ENCODE measurements at places on chromosomes 3 and 15. TPM values are rescaled to one million over a fixed set of nuclear protein-coding genes. Genes with fewer than 3 reads are reported as not detected.
A peak's percentile ranks its signal among the peaks of the same experiment; 100 is the strongest.

DNA sequence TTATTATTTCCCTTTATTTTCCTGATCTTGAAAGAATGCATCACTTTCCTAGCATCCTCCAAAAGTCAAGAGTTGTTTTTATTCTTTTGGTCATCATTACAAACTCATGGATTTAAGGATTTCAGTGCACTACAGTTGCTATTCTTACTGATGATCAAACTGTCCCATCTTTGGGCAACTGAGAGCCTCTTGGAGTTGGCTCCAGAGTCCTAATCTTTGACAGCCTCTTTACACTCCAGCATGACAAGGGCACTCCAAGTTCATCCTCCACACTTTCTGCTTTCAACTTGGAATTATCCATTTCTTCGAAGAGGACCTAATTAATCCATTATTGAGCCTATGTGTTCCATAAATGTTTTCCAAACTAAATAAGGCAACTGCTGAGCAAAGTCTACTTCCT lies 5.7 kb downstream of the UACA start:
- DNase-seq: no peak

GRCh38 chr3:152298393-152299248 lies 29.9 kb downstream of the MBNL1 start:
- peak; percentile 65 for DNase-seq

DNA sequence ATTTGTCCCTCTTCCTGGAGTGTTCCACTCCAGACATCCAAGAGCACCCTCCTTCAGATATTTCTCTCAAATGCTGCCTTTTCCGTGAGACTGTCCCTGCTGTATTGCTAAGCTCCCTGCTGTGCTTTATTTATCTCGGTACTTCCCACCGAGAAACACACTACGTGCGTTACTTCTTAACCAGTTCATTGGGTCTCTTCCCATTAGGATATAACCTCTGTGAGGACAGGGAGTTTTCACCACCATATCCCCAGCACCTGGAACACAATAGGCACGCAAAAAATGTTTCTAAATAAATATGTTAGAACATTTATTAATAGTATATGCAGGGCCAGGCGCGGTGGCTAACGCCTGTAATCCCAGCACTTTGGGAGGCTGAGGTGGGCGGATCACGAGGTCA lies 308.7 kb upstream of the IL12A start:
- no peak for DNase-seq

- DNase-seq: no peak
Observed at GRCh38 chr15:56538901-56539545, 74.1 kb upstream of the MNS1 start.

DNA sequence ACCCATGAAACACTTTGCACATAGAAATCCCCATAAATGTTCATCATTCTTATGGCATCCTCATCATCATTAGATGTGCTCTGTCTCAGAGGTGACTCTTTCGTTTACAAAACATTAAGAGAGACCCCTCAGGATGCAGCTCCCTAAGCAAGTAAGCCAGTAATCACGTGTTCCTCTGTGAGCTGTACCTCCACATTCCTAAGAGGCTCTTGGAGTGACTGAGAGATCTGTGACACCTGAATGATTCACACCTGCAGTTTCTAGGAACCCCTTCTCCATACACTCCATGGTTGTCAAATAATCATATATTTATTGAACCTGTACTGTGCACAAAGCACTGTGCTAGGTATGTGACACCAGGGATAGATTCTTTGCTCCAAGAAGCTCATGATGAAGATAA lies 602.4 kb downstream of the UNC13C start:
- DNase-seq: no peak

- DNase-seq: no peak
Observed at GRCh38 chr3:128080323-128081080, 28.3 kb downstream of the SEC61A1 start.

GRCh38 chr3:4523710-4524698 lies 30.9 kb downstream of the ITPR1 start:
- DNase-seq: no peak

DNA sequence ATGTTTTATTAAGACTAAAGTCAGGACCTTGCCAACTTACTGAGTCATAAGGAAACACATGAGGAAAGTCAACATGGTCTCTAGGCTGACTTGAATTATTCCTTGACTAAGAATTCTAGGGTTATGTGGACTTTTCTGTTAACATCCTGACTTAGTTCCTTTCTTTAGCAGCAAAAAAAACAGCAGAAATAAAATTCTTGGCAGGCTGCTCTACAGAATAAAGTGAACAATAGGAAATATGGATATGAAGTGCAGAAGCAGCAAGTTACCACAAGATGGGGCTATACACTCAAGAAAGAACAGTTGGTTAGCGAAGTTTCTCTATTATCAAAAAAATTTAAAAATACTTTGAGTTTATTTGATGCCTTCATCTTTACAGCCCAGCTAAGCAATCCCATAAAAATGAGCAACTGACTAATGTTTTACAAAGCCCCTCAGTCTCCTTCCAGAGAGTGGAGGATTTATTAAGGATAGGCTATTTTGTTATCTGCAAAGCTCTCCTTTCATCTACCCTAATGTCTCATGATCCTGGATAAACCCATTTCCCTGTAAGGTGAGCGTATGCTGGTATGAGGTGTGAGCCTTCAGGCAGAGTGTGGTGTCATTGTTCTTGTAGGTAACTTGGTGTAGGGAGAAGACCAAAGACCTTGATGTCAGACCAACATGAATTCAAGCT lies 23.1 kb upstream of the MCCC1 start:
- no peak for DNase-seq

- DNase-seq: peak; percentile 82
Observed at GRCh38 chr15:38130740-38131498, 121.7 kb upstream of the SPRED1 start.

DNA sequence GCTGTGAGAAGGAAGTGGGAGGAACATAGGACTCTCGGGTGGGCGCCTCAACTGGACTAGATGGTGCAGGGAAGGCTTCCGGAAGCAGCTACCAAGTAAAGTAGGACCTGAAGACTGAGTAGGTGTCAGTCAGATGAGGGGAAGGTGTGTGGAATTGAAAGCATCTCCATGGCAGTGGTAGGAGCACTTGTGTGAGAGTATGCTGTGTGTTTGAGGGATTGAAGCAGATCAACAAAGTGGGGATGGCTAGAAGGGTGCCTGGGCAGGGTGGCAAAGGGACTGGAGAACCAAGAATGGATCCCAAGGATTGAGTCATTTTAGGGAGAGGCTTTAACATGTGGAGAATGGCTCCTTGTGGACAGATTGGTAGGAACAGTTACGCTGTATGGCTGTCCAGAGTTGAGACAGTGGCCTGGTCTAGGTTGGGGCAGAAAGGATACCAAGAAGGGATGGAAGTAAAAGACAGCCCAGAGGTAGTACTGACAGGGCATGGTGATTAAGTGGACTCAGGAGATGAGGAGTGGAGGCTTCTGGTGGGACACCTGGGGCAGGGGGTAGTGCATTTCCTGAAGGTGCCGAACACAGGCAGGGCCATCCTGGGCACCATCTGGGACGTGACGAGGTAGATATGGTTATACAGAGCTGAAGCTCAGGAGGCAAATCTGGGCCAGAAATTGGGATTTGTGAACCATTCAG lies 1.5 kb downstream of the UQCC5 start:
- DNase-seq: no peak

DNA sequence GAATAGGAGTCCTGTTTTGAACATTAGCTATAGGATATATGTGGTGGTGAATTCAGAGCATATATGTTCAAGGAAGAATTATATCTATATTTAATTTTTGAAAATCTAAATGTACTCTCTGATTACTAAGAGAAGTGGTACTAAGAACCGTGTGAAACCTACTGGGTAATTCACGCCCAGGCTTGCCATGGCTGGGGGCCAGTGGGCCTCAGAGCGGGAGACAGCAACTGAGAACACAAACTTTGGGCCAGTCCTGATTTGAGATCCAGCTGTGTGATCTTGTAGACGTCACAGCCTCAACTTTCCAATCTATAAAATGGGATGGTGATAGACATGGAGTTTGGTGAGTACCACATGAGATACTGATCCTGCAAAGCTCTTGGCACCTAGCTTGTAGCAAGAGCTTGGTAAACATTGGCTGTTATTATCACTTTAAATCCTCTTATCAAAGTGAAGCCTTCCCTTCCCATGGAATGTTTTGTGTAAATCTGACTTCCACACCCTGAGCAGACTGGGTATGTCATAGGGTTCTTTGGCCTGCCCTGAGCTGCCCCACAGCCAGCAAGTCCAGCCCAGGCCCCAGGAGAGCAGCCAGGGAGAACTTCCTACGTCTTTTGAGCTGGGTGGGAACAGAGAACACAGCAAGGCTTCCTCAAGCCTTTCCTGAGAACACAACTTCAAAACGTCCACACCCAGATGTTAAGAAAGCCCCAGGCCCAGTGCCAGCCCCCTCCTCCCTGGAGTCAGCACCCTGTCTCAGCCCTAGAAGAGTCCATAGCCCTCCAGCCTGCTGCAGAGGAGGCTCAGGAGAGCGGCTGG lies 8.2 kb upstream of the PAQR5 start:
- peak; percentile 92 for DNase-seq

DNA sequence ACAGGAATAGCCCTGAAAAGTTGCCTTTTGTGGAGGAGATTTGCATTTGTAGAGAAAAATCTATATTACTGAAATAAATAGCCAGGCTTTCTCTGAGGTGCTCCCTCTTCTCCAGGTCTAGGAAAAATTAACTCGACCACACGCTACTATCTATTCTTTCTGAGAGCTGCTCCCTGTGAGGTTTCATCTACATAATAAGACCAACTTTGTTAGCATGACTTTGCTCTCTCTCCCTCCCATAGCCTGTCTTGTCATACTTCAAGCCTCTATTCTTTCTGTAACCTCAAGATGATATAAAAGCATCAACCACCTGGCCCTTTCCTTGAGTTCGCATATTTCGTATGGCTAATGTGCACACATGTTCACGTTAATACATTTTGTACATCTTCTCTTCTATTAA lies 75.8 kb upstream of the STRIT1 start:
- DNase-seq: no peak

DNA sequence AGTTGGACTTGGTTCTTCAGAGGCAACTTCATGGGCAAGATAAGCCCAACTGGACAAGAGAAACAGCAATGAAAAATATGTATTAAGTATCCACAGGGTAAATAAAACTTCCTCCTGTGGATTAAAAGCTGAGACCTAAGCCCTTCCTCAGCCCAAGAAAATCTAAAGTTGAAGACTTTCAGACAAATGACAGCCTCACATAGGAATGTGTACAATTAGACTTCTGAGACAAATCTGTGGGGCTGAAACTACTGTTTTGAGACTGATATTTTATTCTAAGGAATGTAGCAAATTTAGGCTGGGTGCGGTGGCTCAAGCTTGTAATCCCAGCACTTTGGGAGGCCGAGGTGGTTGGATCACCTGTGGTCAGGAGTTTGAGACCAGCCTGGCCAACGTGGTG lies 74.2 kb upstream of the IL12A start:
- no peak for DNase-seq

The NR2E3 gene
- total RNA-seq: 0.26 TPM

The STRA6 gene
- total RNA-seq: not detected

The GNAT1 gene
- total RNA-seq: not detected

The CHL1 gene
- 16.0 TPM for total RNA-seq

The ANKUB1 gene
- not detected for total RNA-seq

The LRRN1 gene
- 5.2 TPM for total RNA-seq

The BTLA gene
- total RNA-seq: 0.78 TPM

The KIF7 gene
- total RNA-seq: 2.1 TPM

The LACTB gene
- 24.8 TPM for total RNA-seq

The SHC4 gene
- 0.32 TPM for total RNA-seq

The MNS1 gene
- 0.58 TPM for total RNA-seq

The TUBGCP4 gene
- total RNA-seq: 21.3 TPM

The ADAMTS17 gene
- 6.2 TPM for total RNA-seq
